ENCODE measurements at places on chromosomes 5 and 9. TPM values are rescaled to one million over a fixed set of nuclear protein-coding genes. Genes with fewer than 3 reads are reported as not detected.

GRCh38 chr5:64861281-64861680 lies 92.6 kb downstream of the CWC27 start:
- no peak for DNase-seq

DNA sequence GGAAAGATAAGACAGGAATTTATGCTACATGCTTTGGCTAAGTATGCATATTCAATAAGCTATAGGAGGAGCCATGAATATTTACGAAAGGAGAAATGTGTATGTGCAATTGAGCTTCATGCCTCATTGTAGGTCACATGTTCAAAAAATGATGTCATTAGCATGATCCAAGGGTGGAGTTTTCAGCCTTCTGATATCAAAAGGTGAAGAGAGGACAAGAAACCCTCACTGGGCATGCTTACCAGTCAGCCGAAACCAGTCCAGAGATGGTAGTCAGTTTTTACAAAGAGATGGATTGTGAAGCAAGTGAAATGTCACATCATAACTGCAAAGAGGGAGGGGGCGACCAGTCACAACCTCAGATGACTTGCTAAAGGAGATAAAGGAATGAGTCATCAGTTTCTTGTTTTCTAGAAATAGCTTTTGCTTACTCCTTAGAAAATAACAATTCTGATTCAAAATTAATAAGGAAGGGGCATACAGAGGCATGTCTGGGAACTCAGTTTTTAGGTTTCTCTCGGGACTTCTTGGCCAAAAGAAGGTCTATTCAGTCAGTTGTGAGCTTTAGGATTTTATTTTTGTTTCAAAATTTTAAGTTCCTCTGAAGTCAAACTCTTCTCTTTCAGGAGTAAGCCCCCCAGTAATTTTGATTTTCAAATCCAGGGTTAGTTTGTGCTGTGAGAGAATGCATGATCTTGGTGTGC lies 1067.8 kb upstream of the EDIL3 start:
- DNase-seq, result no peak

GRCh38 chr5:5203451-5203850 lies 63.3 kb downstream of the ADAMTS16 start:
- no peak for DNase-seq

- DNase-seq, result peak; percentile 9
These were observed 36.4 kb upstream of the ADAMTSL1 start for GRCh38 chr9:18437315-18438201.

DNA sequence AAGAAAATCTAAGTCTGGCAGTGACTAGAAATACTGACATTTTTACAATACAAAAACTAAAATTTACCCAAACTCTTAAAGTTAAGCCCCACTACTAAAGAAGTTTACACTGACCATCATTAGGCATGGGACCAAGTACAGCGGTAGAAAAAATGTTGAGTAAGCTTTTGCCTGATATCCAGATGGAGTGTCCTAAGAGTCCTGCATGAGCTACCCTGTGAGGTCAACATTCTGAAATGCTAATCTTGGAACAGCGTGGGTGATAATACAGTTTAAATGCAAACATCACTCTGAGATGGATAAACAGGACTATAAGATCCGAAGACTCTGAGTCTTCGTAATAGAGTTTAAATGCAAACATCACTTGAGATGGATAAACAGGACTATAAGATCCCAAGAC lies 189.7 kb downstream of the DCP2 start:
- no peak for DNase-seq

DNA sequence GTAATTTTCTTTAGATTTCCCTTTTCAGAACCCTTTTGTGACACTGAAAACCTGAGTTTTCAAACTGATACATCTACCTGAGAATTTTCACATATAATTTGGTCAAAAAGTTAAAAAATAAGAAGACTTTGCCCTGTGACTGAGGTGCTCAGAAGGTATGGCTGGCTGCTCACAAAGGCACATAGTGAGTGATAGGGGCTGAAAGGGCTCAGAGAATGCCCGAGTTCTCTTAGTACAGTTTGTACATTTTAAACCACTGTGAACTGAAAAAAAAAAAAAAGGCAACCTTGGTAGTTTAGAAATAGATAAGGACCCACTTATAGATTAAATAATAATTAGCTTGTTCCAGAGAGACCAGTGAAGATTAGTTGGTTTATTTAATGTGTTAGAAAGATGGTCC lies 18.1 kb upstream of the PSAT1 start:
- DNase-seq, result no peak

GRCh38 chr9:81214975-81215374 lies 474.4 kb downstream of the TLE1 start:
- DNase-seq, result no peak

- no peak for DNase-seq
These were observed 110.5 kb downstream of the PHF2 start for GRCh38 chr9:93686880-93687236.

DNA sequence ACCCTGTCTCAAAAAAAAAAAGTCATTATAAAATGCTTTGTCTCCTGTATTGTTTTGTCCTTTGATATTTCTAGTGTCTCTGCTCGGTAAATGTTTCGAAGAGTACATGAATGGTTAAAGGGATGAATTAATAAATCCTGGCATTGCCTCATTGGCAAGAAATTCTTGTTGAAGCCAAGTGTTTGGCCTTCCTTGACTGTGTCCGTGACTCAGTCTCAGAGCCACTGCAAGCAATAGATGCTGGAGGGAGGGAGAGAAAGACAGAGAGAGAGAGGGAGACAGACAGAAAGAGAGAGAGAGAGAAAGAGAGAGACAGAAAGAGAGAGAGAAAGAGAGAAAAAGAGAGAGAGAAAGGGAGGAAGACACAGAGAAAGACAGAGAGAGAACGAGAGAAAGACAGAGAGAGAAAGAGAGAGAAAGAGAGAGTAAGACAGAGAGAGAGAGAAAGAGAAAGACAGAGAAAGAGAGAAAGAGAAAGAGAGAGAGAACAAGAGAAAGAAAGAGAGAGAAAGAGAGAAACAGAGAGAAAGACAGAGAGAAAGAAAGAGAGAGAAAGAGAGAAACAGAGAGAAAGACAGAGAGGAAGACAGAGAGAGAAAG lies 72.5 kb upstream of the RXRA start:
- no peak for DNase-seq

DNA sequence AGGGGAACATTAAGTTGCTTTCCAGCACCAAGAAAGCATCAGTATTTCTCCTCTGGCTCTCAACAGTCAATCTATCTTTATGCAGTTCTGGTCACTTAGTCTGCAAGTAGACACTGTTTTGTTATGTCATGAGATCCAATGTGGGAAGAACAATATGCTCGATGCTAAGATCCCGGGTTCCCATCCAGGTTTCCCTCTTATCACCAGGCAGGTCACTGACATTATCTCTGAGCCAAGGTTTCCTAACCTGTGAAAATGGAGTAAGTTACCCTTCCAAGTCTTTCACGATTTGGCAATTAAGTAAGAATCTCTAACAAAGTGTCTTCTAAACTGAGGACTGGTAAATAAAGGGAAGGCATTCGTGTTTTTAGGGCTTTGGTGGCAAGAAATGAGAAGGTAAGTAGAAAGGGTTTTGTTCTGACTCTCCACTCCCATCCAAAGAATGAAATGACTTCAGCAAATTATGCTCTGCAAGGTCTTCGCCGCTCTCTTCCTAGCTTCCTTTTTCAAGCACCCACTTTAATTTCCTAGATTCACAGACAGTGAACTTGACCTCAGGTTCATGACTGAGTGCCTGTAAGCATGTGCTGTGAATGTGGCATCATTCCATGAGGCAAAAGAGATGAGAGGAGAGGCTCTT lies 86.4 kb downstream of the DCP2 start:
- DNase-seq, result no peak

DNA sequence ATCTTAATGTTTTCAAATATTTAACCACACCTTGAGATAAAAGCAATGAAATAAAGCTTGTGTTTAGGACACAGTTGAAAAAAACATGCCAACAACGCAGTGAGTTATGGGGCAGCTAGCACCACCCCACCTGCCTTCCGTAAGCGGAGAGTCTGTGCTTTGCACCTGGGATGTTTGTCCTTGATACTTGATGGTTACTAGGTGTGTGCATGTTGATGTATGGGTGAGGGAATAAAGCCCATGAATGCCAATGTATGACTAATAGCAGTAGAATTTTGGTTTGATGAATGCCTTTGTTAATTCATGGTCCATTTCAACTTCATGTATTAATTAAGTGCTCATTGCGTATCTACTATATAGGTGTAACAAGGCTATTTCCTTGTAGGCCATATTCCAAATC lies 74.0 kb downstream of the PCSK5 start:
- no peak for DNase-seq

DNA sequence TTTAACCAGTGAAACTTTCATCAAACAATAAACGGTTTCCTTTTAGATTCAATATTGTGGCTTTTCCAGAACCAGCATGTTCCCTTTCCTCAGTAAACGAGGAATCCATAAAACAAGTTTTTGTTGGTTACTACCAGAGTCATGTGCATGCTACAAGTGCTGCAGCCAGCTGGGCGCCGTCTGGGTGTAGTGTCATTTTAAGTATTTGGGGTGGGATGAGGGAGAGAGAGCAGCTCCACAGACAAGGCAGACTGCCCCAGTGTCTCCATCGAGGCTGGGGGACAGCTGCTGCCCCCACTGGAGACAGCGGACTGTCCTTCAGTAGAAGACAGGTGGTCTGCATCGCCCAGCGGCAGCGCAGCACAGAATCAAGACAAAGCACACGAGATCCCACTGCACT lies 17.3 kb downstream of the ARPC5L start:
- no peak for DNase-seq

- no peak for DNase-seq
These were observed 120.1 kb upstream of the SLC28A3 start for GRCh38 chr9:84460695-84461094.

- DNase-seq, result no peak
These were observed at the start of gene PPP1R2B for GRCh38 chr5:156850206-156850751. Gene PPP1R2B (plus strand): TSS chr5:156850295. CDS start chr5:156850563, 268 bp downstream.

DNA sequence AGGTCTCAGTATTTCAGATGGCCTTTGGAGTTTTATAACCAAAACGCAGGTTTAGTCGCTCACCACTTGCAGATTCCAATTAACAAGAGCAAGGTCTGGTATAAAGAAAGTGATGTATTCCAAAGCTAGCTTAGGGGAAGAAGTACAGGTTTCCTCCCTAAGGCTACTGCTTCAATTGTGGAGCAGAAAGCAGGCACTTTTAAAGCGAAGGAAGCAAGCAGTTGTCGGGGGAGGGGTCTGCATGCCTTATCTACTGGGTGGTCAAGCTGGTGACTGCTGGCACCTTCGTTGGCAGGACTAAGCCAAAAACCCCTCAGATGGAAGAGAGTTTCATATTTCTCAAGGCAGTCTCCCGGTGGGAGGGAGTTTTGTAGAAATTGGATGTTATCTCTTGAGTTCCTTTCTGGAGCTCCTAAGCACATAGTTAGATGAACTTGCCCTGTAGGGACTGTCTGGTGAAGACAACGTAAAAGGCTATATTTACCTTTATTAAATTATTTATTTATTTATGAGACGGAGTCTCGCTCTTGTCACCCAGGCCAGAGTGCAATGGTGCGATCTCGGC lies 1.6 kb upstream of the TMEM245 start:
- DNase-seq, result no peak

DNA sequence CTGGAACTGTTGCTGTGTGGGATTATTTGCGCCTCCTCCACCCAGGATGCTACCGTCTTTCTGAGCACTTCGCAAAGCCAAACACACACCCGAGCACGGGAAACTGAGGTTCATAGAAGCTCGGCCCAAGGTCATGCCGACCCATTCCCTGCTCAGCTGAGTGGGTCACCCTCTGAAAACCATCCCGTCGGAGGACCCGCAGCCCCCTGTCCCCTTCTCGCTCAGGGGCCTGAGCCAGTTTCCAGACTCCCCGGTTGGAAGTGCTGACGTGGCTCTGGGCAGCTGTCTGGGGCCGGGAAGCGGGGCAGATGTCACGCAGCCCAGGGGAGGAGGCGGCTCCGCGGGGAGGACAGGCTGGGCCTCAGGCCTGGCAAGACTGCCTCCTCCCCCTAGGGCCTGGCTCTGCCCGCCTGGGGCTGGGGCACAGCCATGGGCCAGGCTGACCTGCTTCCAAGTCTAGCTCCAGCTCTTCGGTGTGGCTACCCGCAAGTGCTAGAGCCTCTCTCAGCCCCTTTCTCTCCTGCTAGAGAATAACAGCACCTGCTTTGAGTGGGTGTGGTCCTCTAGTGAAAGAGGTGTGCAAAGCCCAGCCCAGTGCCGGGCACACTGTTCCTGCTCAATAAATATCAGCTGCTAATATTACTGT lies 9.9 kb upstream of the CXXC5 start:
- no peak for DNase-seq

DNA sequence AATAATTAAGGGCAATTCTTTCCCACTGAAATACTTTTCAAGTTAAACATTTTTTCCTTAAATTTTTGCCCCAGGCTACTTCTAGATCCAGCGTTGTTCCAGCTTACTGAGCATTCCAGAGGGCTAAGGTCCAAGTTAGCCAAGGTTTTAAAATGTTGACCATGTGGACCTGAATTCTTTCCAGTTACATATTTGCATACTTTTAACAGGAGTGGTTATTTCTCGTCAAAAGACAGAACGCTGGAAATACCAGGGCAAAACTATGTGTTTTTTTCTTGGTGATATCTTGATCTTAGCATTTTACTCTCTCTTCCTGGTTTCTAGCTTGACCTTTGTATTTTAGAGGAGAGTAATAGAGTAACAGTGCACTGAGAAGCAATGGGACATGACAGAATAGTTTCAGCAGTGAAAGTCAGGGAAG lies 32.8 kb downstream of the TMC1 start:
- no peak for DNase-seq

GRCh38 chr5:173669483-173669882 lies 53.0 kb upstream of the BOD1 start:
- DNase-seq, result no peak

DNA sequence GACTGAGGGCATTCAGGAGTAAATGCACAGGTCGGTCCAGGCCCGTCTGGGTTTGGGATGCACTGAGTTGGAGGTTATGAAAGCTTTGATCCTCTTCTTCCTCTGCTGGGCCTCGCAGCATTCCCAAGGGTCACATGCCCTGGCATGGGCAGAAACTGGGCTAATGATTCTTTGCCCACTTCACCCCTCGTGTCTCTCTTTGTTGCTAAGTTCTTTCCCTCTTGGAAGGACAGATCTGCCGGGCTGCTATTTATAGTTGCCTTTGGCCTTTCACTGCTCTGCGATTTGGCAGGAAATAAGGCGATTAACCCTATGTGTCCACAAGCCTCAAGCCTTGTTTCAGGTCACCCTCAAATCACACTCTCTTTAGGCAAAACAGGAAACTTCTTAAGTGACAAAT lies 66.9 kb downstream of the ENTREP1 start:
- DNase-seq, result no peak

CCNO gene
- total RNA-seq, result 0.20 TPM

ELAVL2 gene
- total RNA-seq, result 3.2 TPM

ABO gene
- total RNA-seq, result 0.39 TPM

MARCHF11 gene
- total RNA-seq, result not detected

IL31RA gene
- 13.2 TPM for total RNA-seq

SLCO6A1 gene
- not detected for total RNA-seq

PAX5 gene
- total RNA-seq, result 0.30 TPM

SPAG8 gene
- 1.2 TPM for total RNA-seq

ANKRD34B gene
- total RNA-seq, result 0.10 TPM

FAM221B gene
- not detected for total RNA-seq

SLC6A19 gene
- total RNA-seq, result not detected

SLC36A2 gene
- total RNA-seq, result 0.20 TPM
